ENCODE measurements at places on chromosomes 5 and 9.
A peak's percentile ranks its signal among the peaks of the same experiment; 100 is the strongest.

- DNase-seq = no peak
These were observed 63.6 kb downstream of the FRMD3 start for GRCh38 chr9:83474631-83475030.

- DNase-seq = no peak
These were observed 36.9 kb upstream of the PLEKHG4B start for GRCh38 chr5:54876-55569.

DNA sequence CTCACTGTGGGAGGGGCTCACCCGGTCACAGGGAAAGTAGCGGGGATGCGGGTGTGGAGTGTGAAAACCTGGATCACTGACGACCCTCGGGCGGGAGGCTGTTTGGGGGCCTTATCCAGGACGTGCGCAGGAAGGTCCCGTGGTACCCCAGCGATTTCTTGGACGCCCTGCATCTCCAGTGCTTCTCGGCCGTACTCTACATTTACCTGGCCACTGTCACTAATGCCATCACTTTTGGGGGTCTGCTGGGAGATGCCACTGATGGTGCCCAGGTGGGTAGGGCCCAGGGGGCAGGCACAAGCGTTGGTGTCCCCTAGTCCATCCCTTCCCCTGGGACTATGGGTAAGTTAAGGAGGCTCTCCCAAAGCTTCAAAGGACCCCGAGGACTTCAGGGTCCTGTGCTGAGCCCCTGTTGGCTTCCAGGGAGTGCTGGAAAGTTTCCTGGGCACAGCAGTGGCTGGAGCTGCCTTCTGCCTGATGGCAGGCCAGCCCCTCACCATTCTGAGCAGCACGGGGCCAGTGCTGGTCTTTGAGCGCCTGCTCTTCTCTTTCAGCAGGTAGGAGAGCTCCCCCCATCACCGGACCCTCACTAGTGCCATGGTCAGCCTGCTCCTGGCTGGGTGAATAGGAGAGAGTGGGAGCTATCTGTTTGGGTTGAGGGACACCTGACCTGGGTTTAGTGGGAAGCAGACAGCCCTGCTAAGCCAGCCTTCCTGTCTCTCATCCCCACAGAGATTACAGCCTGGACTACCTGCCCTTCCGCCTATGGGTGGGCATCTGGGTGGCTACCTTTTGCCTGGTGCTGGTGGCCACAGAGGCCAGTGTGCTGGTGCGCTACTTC, 3.9 kb downstream of the SLC4A9 start:
- DNase-seq = no peak

DNA sequence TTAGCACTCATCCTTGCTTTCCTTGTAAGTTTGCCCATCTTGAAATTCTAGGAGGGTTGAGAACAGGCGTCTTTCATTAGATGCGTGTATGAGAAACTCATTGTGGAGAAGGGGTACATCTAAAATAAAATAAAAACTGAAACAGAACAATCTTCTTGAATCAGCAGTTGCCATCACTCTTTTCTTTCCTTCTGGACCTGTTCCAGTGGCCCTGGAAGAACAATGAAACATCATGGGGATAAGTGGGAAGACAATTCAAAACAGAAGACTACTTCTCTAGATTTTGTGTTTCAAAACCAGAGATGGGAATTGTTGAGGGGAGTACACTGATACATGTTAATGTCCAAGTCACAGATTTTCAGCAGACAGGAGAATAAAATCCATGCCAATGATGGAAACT, 59.9 kb downstream of the SLC1A3 start:
- DNase-seq = no peak

GRCh38 chr5:88760527-88760926, 122.5 kb downstream of the MEF2C start:
- no peak for DNase-seq

DNA sequence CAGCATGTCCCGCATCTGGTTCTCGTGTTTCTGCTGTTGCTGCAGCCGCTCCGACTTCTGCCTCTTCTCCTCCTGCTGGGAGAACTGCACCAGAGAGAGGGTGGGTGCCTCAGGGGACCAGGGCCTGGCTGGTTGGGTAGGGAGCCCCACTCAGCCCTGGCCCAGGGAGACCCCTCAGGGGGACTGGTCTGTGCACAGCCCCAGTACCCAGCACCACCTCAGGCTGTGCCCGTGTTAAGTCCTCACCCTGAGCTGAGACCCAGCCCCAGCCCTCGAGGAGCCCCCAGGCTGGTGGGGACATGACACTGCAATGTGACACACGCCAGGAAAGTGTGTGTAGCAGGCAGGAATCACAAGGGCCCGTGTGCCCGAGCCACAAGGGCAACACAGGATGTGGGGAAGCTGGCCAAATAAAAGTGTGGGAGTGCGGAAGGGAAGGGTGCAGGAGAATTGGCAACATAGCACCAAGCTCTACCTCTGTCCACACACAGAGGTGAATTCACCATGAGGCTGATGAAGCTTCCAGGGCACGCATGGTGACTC, 48.2 kb upstream of the FBXW11 start:
- DNase-seq = no peak

GRCh38 chr5:139633295-139634027, 14.7 kb upstream of the CXXC5 start:
- peak; percentile 58 for DNase-seq

DNA sequence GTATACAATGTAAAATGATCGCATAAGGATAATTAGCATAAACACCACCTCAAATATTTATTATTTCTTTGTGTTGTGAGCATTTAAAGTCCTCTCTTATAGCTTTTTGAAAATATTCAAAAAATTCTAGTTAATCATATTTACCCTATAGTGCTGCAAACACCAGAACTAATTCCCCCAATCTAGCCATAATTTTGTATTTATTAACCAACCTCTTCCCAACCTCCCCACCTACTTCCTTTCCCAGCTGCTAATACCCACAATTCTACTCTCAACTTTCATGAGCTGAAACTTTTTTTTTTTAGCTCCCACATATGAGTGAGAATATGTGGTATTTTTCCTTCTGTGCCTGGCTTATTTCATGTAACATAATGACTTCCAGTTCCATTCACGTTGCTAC, 317.8 kb upstream of the ATP10B start:
- DNase-seq = no peak

GRCh38 chr5:150507474-150508276, at the start of gene NDST1:
Gene NDST1 (plus strand): TSS chr5:150508131. CDS start chr5:150521255, 13,124 bp downstream.
- no peak for DNase-seq

DNA sequence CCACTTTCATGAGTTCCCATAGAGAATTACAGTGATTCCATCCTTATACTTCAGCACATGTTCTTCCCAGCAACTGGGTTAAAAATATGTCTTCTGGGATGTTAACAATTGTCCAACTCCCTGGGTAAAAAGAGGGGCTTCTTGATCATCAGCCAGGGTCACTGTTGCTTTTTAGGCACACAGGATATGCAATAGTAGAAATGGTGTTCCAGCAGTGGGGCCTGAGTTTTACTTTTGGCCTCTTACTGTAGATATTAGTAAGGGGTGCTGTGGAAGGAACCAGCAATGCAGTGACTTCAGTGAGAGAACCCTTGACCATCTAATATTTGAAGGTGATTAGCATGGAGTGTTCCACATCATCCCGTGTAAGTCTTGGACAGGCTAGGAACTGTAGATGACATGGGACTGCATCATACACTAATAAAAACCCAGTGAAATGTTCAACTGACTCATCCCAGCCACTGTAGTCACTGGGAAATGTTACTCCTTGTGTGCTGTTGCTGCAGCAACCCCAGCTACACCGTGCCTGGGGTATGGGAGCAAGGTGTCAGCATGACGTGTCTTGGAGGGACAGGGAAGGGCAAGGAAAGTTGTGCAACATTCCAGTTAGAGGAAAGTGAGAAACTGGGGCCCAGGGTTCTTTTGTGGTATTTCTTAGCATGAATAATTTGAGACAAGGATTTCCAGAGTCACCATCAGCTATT, 610.9 kb downstream of the RAB3C start:
- DNase-seq = no peak

DNA sequence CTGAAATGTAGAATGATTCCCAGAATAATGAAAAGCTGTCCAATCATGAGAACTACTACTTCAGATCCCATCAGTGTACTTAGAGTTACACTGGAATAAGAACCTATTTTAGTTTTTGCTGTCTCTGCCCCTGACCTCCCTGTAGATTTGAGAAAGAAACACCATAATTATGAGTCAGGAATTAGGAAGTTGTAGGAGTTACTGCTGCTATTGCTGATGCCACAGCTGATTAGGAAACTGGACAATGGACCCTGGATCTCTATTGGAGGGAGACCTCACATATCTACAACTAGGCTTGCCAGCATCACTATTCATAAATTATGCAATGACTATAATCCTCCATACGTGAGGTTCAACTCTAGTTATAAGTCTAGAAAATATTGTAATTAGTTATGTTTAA, 48.8 kb upstream of the EDIL3 start:
- DNase-seq = no peak

GRCh38 chr5:113463032-113463431, 25.2 kb downstream of the MCC start:
- no peak for DNase-seq
